ENCODE measurements at places on chromosomes 2 and 18.

GRCh38 chr18:50944245-50944932, 23.5 kb upstream of the ELAC1 start:
- no peak for DNase-seq

DNA sequence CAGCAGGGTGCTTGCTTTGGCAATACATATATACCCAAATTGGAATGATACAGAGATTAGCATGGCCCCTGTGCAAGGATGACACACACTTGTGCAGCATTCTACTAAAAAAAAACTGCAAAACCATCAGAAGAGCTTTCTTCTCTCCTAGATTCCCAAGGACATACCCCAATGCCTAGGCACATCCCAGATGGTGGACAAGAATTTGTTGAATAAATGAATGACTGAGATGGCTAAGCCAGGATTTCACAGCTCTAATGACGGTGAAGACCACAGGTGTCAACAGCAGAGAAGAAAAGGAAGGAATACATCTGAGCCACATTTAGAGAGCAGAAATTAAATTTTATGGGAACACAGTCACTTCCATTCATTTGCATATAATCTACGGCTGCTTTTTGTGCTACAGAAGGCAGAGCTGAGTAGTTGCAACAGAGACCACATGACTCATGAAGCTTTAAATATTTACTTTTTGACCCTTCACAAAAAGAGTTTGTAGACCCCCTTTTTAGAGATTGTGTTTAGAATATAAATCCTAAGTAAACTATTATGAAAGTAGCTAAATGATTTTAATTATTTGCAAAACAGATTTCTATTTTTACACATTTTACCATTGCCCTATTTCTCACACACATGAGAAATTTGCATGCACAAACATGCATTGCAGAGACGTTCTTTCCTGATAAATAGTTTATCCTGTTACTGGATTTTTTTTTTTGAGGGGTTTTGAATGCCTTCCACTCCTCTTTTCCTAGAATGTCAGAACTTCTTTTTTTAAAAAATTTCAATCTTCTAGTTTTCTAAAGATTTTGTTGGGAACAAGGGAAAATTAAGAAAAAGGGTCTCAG, 119.0 kb downstream of the PMAIP1 start:
- DNase-seq = no peak

DNA sequence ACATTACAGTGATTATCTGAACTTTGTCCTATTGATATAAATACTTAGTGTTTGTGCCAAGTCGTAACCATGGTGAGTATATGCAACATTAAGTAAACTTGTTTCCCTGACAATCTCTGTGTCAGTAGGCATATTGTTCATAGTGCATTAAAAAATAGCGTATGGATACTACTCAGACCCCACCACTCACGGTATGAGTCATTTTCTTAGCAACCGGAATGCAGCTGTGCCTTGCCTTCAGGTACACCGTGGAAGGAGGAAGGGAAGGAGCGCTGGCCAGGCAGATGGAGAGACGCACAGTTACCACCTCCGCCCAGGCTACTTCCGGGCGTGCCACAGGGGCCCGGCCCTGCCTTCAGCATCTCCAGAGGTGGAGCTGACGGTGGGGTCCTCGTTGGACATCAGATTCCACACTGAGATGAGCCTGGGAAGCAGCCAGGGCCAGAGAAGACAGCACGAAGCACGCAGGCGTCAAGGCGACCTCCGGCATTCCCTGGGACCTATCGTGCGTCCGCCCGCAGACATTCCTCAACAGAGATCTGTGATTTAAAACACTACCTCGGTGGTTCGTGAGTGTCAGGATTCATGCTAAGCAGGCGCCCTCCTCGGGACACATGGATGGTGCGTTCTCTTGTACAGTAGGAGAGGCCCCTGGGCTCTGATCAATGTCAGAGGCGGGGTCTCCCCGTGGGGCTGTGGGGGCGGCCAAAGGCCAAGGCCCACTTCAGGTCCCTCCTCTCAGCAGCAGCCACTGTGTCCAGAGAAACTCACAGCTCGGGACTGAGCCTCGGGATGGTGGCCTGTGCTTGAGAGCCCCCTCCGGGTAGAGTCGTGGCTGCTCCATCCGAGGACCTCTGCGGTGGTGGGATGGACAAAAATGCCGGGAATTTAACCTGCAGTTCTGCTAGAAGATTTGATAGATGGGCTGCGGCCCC, 82.2 kb upstream of the HDAC4 start:
- no peak for DNase-seq

DNA sequence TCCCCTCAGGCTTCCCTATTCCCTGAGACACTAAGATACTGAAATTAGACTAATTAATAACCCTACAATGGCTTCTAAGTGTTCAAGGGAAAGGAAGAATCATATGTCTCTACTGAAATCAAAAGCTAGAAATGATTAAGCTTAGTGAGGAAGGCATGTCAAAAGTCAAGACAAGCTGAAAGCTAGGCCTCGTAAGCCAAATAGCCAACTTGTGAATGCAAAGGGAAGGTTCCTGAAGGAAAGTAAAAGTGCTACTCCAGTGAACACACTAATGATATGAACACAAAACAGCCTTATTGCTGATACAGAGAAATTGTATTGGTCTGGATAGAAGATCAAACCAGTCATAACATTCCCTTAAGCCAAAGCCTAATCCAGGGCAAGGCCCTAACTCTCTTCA, 10.0 kb downstream of the ZC3H8 start:
- no peak for DNase-seq

- peak; percentile 72 for DNase-seq
These were observed 86.8 kb downstream of the ERBB4 start for GRCh38 chr2:212451786-212452231.

DNA sequence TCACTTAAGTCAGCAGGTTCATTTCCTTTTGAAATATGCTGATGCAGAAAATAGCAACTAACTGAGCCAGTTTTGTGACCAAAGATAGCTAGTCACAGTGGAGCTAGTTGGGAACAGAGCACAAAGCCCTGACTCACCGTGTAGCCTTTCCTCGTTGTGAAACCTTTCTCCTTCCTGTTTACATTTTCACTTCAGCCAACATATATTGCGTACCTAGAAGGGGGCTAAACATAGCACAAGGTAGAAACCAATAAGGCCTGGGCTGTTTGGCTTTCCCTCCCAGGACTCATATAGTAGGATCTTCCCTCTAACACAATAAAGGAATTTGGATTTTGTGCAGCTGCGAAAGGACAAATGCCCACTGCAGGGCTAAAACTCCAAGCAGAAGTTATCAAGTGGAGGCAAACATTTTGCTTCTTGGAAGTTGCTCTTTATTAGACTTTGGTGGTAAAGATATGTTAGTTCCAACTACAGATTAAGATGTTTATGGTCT, 24.5 kb upstream of the LPIN2 start:
- peak; percentile 72 for DNase-seq

DNA sequence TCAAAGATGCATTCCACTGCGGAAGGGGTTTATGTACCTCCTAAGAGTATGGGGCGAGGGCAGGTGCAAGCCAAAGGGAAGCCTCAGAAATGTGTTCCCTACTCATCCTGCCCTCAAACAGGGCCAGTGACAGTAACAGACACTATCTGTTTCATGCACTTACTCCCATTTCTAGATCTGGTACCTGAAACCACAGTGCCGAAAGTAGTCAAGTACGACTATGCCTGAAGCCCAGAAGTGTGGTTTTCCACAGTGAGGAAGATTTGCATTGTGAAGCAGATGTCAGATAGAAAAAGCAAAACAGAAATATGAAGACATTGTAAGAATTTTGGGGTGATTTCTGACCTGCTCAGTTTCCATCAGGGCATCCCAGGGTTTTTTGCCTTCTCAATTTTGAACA, 748.7 kb downstream of the RNF144A start:
- DNase-seq = no peak

- peak; percentile 100 for DNase-seq
These were observed 4.4 kb upstream of the SERPINB5 start for GRCh38 chr18:63472380-63472779.

DNA sequence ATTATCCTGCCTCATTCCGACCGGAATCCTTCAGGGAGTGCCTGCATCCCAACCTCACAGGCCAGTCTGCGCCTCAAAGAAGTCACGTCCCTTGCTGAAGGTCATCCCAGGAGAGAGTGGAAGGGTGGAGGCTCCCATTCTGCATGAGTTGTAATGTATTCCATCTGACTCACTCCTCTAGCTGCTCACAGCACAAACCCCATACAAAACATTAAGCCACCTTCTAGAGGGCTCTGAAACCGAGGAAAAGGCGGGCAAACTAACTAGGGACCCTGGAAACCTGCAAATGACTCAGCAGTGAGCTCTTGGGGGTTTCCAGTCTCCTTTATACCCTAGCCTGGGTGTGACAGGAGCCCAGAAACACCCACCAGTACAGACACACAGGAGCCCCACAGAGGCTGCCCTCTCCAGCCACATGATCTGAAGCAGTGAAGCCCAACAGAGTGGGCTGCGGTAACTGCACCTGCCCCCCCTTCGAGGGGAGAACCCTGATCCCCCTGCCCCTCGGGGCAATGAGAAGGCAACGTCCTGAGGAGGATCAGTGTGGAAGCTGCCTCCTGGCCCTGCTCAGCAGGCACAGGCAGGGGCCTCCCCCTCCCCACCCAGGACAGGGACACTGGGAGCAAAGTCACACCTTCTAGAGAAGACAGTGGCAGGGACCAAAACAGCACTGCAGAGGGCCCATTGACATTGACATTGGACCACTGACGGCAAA, 69.3 kb upstream of the SNTG2 start:
- no peak for DNase-seq

- no peak for DNase-seq
These were observed 211.2 kb downstream of the AGPS start for GRCh38 chr2:177603768-177604167.

DNA sequence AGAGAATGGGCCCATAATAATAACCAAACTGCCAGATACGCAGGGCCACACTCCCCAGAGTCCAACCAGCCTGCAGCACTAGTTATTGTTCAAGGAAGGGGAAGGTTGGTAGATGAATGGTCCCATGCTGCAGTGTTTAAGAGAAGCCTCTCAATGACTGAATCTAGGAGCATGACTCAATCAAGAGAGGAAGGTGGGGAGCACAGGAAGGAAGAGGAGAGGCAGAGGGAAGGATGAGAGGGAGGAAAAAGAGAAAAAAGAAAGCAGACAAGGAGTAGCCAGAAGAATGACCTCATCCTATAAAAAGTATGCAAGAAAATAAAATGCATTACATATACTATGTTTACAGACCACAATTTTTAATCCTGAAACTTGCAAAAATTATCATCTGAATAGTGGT, 174.5 kb downstream of the TCF4 start:
- peak; percentile 9 for DNase-seq

GRCh38 chr2:169808221-169808620, 9.6 kb downstream of the SSB start:
- no peak for DNase-seq

GRCh38 chr2:69559442-69560146, 83.9 kb downstream of the AAK1 start:
- peak; percentile 51 for DNase-seq

DNA sequence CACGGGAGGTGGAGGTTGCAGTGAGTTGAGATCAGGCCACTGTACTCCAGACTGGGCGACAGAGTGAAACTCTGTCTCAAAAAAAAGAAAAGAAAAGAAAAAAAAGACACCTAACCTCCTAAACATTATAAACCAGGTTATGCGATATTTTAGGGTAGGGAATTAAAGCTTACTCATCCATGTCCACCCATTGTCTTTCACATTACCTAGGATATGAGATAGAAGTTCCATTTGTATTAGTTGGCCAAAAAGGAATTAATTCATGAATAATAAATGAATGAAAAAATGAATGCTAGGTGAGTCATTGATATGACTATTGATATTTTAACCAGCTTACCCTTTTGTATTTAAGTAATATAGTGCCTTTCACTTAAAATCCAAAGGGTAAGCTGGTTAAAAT, 132.9 kb downstream of the FAM161A start:
- DNase-seq = peak; percentile 17

GRCh38 chr18:50706651-50707050, 113.2 kb downstream of the MRO start:
- no peak for DNase-seq

GRCh38 chr2:59590798-59591197, 962.7 kb downstream of the BCL11A start:
- DNase-seq = no peak

- peak; percentile 89 for DNase-seq
These were observed 115.7 kb upstream of the LRATD1 start for GRCh38 chr2:14516844-14517243.

- peak; percentile 32 for DNase-seq
These were observed 283.2 kb downstream of the INSIG2 start for GRCh38 chr2:118371515-118371914.

DNA sequence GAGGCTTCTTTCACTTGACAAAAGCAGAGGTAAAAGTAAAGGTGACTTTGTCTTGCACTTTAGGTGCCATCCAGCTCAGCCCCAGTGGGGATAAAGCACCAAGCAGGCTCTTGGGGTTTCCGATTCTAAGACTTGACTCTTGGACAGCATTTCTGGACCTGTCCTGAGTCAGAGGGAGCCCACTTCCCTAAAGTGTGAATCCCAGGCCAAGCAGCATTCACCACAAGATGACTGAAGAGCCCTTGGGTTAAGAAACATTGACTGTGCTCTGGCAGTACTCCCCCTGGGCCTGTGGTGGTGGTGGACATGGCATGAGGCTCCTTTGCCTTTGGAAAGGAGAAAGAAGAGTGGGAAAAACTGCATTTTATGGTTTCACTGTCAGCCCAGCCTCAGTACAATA, 638.0 kb upstream of the VRK2 start:
- DNase-seq = no peak

DNA sequence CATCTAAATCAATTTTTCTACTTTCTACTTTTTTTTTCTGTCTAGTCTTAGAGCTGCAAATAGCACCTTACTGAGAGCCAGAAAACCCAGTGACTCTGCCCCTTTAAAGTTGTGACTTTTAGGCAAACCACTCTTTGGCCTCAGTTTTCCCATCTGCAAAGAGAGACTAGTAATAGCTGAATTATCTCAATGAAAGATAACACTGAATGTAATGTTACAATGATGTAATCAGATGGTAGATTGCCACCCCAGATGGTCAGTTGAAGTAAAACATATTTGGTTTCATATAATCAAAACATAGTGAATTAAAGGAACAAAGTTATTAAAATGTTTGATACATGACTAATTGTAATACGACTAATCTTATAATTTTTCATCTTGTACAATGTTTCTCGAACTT, 5.0 kb upstream of the APCDD1 start:
- DNase-seq = no peak

GRCh38 chr18:47975105-47975504, 44.6 kb upstream of the SMAD2 start:
- no peak for DNase-seq

GRCh38 chr2:160507046-160507407, 13.4 kb upstream of the RBMS1 start:
- DNase-seq = no peak
